ENCODE measurements at places on chromosomes 6 and 20. TPM values are rescaled to one million over a fixed set of nuclear protein-coding genes. Genes with fewer than 3 reads are reported as not detected.

The PLTP gene
- 70.1 TPM for total RNA-seq

The ARFGEF3 gene
- total RNA-seq = 5.1 TPM

The GSTA3 gene
- total RNA-seq = not detected

The SLC32A1 gene
- total RNA-seq = not detected

The CST4 gene
- total RNA-seq = not detected

The SNAP25 gene
- not detected for total RNA-seq
